ENCODE measurements at places on chromosomes 1 and 21.

DNA sequence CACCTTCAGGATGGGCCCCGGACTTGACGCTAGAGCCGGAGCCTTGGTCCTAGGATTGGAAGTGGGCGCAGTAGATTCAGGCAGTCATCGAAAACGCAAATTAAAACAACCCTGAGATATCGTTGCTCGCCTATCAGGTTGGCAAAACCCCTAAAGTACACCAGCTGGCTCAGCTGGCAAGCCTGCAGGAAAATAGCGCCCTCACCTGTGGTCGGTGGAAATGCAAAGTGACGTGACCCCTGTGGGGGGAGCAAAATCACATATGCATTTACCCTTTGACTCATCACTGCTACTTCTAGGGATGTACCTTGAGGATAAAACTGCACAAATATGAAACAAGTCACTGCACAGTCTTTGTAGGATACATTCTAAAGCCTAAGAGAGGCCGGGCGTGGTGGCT is 170.3 kb upstream of the TMEM51 start:
- DNase-seq: no peak

DNA sequence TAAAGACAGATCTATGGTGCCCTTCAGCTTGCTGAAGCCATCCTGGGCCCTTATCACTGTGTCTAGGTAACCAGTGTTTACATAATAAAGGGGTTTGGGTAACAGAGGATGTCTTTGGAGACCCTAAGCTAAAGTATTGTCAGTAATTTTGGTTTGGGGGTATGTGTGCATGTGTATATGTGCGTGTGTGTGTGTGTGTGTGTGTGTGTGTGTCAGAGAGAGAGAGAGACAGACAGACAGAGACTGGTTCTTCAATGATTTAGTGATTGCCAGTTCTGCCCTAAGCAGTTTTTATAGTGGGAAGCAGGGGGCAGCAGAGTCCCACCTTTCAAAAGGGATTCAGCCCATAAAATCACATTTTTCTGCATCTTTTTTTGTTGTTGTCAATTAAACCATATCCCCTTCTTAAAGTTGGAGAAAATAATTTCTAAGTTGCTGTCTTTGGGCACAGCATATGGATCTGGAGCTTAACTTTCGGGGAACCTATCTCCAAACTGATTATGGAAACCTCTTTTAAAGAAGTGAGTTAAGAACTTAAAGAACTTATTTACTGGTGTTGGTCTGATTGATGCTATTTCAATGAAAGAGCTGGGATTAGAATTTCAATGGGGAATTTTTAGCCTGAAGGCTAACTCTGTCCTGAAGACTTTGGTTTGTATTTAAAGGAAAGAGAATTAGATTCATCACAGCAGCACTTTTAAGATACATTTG is 51.1 kb downstream of the ZNF326 start:
- no peak for DNase-seq

DNA sequence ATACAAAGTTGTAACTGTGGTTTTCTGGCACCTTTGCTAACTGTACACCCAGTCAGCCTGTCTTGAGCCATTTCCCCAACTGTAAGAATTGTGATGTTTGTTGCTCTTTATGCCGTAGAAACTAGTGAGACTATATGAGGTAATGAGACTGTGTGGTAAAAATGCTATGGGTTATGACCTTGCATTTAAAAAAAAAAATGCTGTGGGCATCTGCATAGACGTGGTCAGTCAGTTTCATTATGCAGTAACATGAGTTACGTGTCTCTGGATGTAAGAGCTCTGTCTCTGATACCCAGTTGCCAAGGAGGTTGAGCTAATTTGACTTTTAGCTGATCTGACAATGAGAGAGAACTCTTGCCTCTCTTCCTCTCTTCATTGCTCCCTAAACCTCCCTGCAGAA is 80.6 kb upstream of the LAMC2 start:
- no peak for DNase-seq

DNA sequence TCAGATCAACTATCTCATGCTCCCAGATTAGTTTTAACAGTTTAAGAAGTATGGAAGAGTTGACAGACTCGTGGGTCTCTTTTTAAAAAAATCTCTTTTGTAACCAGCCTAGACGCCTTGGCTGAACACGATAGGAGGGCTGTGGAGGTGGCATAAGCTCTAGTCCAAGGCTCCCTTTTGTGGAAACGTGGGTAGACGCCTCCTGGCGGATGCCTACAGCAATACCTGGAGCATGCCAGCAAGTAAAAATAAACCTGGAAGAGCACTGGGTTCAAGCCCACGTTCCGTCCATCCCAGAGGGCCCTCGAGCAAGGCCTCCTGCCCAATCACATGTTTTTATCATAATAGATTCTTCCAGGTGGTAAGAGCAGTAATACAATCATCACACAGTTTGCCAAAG is 87.9 kb downstream of the RGS7 start:
- DNase-seq: no peak

DNA sequence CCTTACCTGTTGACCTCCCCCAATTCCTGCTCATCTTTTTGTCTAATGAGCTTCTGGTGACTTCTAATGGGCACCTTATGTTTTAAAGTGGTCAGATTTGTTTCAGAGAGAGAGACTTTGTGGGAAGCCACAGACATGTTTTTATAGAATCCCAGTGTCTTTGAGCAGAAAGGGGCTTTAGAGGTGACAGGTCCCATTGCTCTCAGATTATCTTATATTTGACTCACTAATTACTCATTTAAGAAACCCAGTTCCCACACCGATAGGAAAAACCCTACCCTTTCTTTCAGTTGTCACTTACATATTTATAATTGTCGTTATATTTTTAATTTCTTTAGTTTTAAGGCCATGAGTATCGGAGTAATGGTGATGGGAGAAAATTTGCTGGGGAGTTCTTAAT is 215.5 kb downstream of the CAMTA1 start:
- DNase-seq: no peak

DNA sequence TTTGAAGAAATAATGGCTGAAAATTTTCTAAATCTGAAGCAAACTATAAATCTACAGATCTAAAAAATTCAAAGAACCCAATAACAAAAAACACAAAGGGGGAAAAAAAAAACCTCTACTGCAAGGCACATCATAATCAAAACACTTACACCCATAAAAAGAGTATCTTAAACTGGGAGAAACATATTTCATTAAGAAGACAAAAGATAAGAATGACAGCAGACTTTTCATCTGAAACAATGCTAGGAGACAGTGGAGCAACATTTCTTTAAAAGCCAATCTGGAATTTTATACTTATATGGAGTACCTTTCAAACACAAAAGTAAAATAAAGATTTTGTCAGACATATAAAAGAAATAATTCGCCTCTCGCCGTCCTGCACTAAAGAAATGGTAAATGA is 49.1 kb downstream of the COP1 start:
- no peak for DNase-seq

DNA sequence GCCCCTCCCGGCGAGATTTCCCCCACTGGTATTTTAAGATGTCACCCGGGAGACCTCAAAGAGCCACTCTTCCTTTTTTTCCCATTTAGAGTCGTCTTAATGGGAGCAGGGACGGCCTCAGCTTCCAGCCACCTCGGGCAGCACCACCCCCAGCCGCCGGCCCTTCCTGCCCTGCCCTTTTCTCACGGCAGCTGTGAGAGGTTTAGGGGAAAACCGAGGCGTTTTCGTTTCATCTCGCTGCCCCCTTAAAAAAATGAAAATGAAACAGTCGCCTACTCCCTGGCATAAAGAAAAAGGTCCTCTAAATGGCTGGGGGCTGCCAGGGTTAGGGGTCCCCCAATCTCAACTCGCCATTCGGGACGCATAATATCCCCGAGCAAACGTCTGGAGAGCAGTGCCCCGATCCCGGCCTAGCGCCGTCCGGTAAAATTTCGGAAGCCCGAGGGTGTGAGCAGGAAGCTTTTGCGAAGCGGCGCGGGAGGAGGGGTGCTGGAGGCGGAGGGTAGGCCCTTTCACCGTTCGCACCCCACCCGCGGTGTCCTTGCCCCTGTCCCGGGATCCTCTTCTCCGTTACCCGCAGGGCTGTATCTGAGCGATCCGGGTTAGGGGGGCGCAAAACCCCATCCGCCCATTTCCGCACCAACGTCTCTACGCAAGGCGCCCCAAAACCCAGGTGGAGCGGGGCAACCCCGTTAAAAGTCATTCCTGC is 1.2 kb downstream of the RUNX3 start:
- no peak for DNase-seq

DNA sequence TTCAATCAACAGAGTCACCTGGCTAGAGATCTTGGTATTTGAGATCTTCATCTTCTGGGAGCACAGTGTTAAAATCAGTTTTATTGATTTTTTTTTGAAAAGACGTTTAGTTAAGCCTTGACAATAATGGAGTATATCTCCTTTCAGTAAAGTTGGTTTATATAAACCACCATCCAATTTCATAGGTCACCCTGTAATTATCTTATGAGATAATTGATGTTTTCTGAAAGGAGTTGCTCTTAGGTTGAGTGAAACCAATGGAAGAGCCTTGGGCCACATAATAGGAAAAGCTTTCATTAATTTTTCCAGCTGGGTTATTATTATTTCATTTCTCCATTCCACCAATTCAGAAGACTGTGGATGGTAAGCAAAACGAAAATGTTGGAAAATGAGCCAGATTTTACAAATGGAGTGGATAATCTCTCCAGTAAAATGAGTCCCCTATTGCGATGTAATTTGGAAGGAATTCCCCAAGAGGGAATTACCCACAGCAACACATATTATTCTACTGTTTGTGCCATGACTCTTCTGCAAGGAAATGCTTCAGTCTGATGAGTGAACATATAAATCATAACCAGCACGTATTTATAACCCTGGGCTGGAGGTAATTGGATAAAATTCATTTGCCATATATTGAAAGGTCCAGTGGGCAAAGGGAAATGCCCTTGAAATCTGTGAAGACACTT is 46.2 kb upstream of the TINAGL1 start:
- no peak for DNase-seq

Measured in AG09319 (cell line).